ENCODE measurements at places on chromosomes 5 and 9.

DNA sequence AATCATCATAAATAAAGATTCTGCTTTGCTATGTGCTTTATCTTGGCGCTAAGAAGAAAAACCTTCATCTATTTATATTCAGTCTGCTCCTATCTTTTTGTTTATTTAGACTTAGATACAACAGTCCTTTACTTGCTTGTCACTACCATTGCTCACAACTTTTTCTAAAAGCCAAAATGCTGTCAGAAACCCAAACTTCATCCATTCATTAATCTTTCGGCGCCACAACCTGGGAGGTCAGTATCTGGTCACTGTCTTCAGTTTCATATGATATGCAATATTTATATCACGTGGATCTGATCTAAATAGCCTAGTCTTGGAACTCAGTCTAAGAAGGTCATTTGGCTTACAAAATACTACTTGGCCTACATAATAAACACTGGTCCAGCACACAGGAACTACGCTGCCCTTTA is 159.3 kb upstream of the TARS1 start:
- no peak for DNase-seq

DNA sequence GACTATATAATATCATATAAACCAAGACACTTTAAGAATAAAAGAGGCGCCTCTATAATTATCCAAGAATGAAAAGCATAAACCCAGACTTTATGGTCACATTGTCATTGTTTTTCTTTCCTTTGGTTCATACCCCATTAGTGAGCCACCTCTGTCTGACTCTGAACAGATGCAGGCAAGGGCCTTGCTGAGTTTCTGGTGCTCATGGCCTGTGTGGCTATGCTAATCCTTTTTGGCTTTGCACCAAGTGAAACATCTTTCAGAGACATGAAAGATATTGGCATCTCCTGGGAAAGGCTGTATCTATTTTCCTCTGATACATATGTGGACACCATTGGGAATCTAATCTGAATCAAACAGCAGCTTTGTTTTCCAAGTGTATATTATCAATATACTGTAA is 222.5 kb downstream of the CHSY3 start:
- DNase-seq: no peak

DNA sequence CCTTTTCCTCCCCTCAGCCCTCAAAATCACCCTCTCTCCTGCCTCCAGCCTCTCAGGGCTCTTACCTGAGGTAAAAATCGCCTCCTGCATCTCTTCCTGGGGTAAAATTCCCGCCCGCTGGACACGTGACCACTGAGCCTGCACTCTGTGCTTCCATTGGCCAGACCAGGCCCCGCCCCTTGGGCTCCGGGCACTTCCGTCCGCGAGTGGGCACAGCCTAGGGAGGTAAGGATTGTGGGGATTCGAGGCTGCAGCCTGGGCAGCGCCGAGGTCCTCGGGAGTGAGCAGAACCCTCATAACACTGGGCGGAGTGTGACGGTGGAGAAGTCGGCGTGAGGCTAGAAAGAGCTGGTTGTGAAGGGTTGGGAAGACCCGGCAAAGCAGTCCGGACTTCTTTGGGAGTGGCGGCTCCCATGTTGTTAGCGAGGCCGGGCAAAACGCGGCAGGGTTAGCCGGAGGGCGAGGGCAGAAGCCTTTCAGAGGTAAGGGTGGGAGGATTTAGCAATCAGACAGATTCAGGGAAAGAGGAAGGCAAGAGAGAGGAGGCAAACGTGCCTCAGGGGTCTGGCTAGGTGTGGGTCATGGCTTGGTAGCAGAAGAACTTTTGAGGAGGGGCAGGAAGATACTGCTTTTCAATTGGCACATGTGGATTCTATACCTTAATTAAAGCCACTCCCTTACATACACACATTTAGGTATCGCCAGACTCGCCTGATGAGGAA is at the start of gene SHOC1:
SHOC1 (minus strand) TSS at position 103 of the 722 bp plus-strand sequence. CDS start 3,519 bp downstream, outside the sequence.
- no peak for DNase-seq

DNA sequence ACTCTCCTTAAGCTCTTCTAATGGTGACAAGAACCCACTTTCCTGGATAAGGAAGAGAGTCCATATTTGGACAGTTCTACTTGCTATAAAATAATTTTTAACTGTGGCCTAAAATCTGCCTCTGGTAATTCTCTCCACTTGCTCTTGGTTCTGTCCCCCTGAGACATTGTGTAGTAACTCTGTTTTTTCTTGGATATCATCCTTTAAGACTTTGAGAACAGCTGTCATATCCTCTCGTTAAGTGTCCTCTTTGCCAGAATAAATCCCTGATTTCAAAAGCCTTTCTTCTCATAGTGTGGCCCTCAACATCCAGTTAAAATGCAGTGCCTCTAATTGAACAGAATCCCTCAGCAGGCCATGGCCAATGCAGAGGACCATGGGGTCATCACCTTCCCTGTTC is 101.5 kb downstream of the ARHGEF28 start:
- DNase-seq: no peak

DNA sequence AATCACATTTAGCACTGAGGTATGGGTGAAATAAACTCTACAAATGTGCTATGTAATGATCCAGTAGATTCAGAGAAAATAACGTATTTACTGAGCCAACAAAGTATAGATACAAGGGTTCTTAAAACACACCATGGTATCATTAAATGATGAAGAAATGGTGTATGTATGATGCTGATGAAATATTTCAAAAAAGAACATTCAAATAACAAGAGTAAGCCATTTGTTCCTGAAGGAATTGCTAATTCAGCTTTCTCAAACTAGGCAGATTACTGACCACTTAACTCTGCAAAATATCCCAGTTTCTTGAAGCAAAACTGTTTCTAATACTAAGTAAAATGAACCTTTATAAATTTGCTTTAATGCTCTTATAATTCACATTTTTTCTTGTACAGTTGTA is 97.6 kb upstream of the IFNE start:
- DNase-seq: no peak

DNA sequence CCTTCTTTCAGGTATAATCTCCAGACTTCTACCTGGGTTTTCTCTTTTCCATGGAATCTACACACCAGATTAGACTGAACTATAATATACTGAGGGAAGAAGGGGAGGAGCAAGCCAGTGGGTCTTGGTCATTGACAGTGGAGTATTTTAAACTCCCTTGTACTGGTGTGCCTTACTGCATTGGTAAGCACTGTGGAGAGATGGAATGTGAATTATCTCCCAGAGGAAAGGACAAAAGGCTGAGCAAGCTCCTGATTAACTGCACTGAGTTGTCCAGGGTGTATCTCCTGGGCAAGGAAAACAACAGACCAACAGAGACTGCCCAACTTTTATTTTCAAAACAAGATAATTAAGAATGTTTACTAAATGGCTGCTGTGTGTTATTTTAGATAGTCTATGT is 29.8 kb upstream of the SLCO6A1 start:
- DNase-seq: no peak

- DNase-seq: no peak
Observed at GRCh38 chr9:110334871-110335270, 2.8 kb downstream of the TXNDC8 start.

DNA sequence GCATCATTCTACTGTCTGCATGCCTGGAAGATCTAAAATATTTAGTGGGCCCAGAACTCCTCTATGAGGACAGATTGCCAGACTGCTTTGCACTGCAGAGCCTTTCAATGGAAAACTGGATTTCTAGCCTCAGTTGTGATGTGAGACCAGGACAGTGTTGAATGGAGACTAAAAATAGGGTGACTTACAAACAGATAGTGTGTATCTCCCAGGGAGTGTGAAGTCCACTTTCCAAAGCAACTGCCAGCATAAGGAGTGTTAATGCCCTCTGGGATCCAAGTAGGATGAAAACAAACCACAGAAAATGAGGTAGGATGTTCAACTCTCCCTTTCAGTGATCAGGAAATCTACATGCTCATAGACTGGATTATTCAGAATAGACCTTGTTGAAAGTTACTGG is 119.5 kb downstream of the GRIA1 start:
- no peak for DNase-seq

GRCh38 chr9:127816728-127817127 is 14.0 kb downstream of the FPGS start:
- no peak for DNase-seq

Data from stimulated activated CD8-positive, alpha-beta memory T cell treated with anti-CD3 and anti-CD28 coated beads, Interleukin-7, amount 100 ng/mL, for 1 hour (primary cell).